ENCODE measurements at places on chromosomes 6 and 20.

GRCh38 chr6:115934145-115934544, 126.5 kb downstream of the FRK start:
- DNase-seq: no peak

DNA sequence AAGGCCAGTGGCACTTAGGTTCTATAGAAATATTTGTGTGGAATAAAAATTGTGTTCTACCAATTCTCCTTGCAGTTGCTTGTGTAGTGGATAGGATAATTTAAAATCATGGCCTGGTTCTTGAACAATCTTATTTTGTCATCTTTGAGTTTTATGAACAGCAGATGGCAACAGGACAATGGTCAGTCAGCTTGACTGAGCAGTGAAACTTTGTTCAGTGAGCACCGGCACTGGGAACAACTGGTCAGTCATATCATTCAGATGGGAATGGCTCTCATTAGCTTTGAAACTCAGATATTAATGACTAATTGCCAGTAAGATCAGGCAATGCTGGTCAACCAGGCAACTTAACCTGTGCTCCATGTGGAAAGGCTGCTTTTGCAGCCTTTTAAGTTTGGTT, 129.2 kb downstream of the BCKDHB start:
- DNase-seq: no peak

DNA sequence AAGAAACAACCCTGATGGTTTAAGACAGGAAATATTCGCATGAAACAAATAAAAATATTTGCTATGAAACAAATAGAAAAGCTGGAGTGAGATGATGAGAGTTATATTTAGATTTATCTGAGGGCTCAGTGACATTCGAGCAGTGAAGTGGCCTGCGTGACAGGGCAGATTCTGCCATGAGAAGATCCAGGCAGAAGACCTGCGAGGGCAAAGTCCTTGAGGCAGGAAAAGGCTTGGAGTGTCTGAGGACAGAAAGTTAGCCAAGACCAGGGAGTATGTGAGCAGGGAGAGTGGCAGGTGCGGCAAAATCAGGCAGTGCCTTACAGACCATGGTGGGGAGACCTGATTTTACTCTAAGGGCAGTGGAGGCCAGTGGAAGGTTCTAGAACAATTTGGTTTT, 66.9 kb upstream of the RIN2 start:
- DNase-seq: no peak

DNA sequence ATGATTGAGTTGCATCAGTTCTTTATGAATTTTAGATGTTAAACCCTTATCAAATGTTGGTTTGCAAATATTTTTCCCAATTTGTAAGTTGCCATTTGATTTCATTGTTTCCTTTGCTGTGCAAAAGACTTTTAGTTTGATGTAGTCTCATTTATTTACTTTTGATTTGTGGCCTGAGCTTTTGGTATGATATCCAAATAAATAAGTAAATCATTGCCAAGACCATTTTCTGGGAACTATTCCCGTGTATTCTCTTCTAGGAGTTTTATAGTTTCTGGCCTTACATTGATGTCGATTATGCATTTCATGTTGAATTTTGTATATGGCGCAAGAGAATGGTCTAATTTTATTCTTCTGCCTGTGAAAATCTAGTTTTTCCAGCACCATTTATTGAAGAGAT, 13.4 kb downstream of the AIG1 start:
- DNase-seq: no peak

GRCh38 chr6:3919130-3919628, 70.0 kb downstream of the FAM50B start:
- DNase-seq: no peak
